ENCODE measurements at places on chromosomes 11 and 22.
A peak's percentile ranks its signal among the peaks of the same experiment; 100 is the strongest.

- DNase-seq: no peak
Observed at GRCh38 chr11:128187377-128187776, 400.0 kb downstream of the ETS1 start.

GRCh38 chr11:116112087-116112935 lies 608.1 kb upstream of the CADM1 start:
- DNase-seq: no peak

DNA sequence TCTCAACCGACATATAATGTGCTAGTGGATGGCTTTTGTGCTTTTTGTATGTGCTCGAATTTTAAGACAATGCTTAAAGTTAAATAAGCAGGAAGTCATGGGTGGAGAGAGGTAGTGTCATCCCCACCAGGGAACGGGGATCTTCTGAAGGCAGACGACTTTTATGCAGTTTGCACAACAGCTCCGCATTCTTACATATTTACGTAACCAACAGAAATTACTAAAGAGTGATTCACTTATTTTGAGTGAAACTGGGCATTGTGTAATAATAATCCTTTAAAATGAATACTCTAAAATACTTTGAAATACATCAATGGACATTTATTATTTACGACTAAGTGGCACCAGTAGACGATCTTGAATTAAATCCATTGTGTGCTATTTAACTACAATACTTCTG lies 305.1 kb downstream of the CNTN5 start:
- DNase-seq: no peak

DNA sequence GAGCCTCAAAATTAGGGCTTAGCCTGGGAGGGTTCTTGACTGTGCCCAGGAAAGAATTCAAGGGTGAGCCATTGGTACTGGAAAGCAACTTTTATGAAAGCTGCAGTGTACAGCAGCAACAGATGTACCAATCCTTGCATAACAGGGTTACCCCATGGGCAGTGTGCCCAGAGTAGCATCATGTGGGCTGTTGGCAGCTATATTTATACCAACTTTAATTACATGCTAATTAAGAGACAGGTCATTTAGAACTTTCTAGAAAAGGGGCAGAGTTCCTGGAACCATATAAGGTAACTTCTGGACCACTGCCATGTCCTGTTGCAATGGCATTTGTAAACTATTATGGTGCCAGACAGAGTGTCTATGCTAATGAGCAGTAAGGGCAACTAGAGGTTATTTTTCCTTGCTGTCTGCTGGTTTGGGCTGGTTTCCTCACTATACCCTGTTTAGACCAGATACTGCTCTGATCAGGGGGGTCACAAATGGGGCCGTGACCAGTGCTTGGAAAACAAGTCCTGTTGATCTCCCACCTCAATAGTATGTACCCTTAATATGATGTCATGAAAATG lies 1120.5 kb upstream of the RAG2 start:
- DNase-seq: no peak

GRCh38 chr11:86571273-86571948 lies 101.0 kb downstream of the ME3 start:
- DNase-seq: no peak

GRCh38 chr22:36326178-36327161 lies 61.3 kb downstream of the MYH9 start:
- no peak for DNase-seq

DNA sequence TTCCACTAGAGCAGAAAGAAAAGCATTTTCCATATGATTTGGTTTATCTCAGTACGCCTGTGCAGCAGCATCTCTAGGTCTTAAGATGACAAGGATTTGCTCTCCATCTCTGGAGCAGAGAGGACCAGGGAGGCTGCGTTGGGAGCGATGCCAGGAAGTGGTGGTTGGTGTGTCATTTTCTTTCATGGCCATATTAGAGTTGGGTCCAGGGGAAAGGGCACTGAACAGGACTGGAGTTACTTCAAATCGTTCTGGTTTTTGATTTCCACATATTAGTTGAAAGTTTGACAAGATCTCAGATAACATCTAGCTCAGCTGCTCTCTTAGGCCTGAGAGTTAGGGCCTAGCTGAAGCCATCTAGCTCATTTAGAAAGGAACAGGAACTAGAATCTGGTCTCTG lies 157.7 kb downstream of the ADAMTS15 start:
- DNase-seq: no peak

- DNase-seq: no peak
Observed at GRCh38 chr22:37386441-37386840, 40.8 kb downstream of the ELFN2 start.

DNA sequence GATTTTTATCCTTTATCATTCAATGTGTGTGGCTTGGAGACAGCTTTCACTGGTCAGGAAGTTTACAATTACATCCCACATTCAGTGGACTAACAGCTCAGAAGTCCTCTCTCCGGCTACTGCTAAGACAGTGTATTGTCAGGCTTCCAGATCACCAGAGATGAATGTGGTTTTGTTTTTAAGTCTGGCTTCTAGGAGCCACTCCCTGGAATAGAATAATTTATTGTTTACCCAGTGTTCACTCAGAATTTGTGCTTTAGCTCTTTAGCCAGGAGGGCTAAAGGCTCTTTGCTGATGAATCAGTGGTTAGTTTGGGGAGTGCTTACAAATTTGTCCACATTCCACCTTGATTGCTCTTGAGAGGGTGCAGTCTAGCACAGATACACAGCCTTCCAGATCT lies 26.5 kb downstream of the TRIM77 start:
- no peak for DNase-seq

GRCh38 chr22:21768435-21768834 lies 32.8 kb upstream of the YPEL1 start:
- no peak for DNase-seq

DNA sequence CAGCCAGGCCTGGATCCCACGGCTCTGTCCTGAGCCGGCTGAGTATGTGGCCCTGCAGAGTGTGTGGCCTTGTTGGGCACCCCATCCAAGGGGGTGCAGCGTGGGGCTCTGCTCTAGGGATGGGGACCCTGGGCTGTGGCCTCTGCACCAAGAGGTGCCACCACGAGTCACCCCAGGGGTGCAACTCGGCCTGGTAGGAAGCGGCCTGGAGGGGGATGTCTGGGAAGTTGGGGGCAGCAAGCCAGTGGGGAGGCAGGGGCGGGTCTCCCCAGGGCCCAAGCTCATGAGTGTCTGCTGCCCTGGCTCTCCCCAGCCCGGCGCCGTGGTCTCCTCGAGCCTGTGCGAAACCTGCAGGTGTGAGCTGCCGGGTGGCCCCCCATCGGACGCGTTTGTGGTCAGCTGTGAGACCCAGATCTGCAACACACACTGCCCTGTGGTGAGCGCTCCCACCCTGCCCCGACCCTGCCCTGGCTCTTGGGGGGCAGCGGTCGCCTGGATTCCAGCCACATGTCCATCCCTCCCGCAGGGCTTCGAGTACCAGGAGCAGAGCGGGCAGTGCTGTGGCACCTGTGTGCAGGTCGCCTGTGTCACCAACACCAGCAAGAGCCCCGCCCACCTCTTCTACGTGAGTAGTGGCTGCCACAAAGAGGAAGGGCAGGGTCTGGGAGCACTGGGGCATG lies 24.2 kb upstream of the MUC5B start:
- no peak for DNase-seq

DNA sequence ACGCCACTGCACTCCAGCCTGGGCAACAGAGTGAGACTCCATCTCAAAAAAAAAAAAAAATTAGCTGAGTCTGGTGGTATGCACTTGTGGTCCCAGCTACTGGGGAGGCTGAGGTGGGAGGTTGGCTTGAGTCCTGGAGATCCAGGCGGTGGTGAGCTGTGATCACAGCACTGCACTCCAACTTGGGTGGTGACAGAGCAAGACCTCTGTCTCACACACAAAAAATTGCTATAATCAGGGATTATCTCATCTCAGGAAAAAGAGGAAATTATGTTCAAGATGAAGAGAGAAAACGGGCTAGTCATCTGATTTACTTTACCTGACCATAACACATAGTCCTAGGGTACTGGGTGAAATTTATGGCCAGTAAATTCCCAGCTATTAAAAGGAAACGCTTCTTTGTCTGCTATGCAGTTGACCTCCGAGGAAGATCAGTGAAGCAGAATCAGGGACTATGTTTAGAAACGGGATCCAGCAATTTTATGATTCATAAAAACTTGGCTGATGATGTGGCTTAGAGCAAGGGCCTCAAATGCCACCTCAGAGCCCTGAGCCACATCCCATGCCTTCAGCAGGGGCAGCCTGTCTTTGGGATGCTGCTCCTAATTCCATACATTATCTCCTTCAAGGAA lies 386.2 kb downstream of the NTM start:
- DNase-seq: peak; percentile 52

DNA sequence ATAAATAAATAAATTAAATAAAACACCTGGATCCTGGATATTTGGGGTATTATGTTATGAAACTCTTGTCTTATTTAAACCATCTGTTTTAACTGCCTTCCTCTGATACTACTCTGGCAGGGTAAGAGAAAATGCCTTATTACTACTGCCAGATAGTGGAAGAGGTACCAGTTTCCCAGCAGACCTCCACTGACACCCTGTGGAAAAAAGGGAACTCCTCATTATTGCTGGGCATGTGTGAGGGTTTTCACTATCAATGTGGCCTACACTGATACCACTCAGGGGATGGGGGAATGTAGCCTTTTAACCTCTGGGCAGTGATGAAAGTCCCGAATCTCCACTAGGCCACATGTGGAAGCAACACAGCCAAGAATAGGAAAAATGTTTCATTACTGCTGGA lies 121.0 kb downstream of the LUZP2 start:
- DNase-seq: no peak

DNA sequence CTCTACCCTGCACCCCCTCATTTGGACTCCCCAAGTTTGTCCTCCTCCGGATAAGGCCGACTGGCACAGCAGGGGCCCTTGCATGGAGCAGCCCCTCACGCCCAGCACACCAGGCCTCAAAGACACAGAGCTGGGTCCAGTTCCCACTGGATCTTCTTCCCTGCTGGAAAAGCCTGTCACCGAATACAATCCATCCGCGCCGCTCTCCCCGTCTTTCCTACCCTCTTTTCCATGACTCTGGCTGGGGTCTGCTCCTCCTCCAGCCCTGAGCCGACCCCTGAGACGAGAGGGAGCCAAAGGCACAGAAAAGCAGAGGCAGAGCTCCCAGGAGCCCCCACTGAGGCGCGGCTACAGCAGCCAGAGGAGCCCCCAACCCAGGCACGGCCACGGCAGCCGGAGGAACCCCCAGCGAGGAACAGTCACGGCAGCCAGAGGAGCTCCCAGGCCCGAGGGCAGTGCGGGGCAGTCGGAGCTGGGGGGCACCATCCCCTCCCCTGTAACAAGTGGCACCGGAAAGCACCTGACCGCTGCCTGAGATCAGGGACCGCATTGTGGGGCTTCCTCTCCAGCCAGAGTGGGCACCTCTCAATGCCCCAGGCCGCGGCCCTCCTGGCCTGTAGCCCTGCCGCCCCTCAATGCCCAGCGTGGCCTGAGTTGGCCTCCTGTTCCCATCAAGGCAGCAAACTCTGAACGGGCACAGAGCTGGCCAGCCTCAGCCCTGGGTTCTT lies 12.0 kb downstream of the ALG12 start:
- DNase-seq: no peak

DNA sequence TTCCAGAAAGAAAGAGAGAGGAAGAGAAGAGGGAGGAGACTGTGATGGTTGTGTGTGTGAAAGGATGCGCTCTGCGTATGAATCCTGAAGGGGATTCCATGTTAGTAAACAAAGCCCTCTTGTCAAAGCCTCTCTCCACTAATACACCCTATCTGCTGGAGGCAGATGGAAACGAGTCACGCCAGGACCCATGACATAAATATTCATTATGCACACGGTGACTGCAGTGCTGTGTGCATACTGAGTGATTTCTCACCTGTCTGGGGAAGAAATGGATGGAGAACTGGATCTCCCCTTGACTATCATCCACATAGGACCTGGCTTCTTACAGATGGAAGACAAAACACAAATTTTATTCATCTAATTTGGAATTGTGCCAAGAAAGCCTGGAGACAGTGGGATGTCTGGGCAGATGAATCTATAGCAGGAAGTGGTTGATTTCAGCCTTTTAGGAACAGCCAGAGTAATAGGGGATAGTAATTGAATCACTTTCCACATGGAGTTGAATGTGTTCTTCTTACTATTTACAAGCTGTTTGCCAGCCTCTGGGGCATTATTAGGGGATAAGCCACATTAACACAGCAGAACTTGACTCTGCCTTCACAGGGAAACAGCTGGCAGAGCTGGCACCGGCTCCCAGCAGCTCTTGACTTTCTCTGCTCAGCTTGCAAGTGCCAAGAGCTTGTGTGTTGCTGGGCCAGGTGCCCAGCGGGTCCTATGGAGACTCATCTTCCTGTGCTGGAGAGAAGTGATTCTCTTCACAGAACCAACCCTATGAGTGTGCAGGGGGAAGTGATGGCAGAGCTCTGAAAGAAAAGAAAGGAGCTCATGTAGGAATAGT lies 9.0 kb downstream of the MTNR1B start:
- no peak for DNase-seq

DNA sequence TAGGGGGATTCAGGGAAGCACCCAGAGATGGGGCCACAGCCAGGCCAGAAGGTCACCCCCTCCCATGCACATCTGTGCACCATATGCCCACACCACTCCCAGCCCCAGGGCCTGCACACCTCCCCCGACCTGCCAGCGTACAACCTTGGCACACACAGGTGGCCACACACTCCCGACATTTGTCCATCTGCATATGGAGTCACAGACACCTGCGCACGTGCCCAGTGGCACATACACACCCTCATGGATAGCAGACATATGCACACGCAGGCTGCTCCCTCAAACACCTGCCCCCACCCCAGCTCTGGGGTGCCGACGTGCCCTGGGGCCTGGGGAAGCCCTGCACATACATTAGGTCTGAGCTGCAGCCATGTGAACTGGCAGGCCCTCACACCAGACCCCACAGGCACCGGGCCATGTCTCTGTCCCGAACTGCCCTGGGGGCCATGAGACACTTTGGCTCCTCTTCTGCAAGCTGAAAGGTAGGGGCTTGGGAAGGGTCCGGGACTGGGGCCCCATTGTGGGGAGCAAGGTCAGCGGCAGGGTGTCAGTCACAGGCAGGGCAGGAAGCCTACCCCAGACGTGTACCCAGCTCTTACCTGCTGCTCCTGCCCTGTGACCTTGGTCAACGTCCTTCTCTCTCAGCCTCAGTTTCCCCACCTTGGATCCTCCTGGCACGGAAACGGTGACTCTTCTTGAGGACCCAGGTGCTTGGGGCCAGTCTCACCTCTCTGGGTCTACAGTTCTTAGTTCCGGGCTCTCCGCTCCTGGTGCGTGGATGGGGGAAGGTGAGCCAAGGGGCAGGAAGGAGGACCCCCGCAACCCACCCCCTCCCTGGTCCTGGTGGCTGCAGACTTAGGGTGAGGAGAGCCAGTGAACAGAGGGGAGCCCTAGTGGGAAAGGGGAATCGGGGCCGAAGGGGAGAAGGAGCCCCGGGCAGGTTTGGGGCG lies 579 bp upstream of the CABP7 start:
- DNase-seq: no peak

All from vagina (tissue), 2 donors.